ENCODE measurements at places on chromosomes 12 and 14. TPM values are rescaled to one million over a fixed set of nuclear protein-coding genes. Genes with fewer than 3 reads are reported as not detected.

- DNase-seq = peak; percentile 47
These were observed 781 bp downstream of the NPAS3 start for GRCh38 chr14:32939254-32940065.

Gene CCDC198
- not detected for total RNA-seq

DNA sequence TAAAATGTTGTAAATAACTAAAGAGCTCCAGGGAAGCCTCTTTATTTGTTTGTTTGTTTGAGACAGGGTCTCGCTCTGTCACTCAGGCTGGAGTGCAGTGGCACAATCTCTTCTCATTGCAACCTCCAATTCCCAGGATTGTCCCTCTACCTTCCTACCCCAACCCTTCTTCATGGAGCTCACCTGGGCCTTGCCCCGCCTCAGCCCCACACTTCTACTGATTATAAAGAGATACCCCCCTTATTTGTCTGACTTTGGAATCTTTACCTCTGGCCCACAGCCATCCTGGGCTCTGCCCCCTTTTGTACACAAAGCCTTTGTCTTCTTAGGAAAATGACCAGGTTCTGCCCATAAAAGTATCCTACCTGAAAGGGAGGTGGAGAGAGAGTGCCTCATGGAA lies 9.1 kb upstream of the BLTP3B start:
- DNase-seq = no peak

DNA sequence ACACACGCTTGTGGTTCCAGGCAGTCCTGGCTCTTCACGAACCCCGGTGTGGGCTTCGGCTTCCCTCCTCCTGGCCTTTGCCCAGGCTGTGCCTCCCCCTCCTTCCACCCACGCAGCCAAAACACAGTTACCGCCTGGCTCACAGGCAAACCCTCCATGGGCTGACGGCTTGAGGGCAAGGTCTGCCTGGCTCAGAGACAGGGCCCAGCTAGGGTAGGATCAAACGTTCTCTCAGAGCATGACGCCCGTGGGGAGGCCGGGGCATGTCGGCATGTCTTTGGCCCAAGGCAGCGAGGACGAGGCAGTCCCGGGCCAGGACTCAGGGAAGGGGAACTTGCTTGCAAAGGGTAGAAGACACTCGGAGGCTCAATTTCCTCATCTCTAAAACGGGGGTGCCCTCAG lies 2.1 kb downstream of the SLC25A47 start:
- no peak for DNase-seq

Gene WIF1
- total RNA-seq = under 0.01 TPM

Gene SIX6
- total RNA-seq = not detected

DNA sequence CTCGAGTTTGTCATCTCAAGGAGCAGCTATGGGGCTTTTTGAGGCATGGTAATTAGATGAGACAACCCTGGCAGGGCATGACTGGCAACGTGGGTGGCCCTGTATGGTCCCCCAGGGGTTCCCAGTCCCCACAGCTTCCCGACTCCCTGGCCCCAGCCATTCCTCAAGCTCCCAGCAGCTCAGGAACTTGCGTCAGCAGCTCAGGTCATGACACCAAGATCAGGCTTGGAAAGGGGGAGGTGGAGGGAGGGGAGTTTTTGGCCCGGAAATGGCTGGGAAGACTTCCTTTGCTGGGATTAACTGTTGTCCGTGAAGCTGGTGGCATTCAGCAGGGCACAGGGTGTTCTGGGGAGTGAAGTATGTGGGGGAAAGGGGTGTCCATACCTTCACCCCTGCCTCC lies 10.4 kb upstream of the NRIP2 start:
- DNase-seq = peak; percentile 38

DNA sequence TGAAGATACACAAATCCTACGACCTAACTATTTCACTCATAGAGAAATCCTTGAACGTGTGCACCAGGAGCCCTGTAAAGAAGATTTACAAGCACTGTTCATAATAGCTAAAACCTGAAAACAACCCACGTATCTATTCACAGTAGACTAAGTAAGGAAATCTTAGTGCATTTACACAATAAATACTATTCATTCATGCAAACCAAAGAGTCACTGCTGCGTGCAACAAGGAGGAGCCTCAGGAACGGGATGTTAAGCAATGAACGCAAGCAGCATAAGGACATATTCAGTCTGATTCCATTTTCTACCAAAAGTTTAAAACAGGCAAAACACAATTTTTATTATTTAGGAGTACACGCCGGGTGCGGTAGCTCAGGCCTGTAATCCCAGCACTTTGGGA lies 176.6 kb downstream of the TTC7B start:
- DNase-seq = no peak

DNA sequence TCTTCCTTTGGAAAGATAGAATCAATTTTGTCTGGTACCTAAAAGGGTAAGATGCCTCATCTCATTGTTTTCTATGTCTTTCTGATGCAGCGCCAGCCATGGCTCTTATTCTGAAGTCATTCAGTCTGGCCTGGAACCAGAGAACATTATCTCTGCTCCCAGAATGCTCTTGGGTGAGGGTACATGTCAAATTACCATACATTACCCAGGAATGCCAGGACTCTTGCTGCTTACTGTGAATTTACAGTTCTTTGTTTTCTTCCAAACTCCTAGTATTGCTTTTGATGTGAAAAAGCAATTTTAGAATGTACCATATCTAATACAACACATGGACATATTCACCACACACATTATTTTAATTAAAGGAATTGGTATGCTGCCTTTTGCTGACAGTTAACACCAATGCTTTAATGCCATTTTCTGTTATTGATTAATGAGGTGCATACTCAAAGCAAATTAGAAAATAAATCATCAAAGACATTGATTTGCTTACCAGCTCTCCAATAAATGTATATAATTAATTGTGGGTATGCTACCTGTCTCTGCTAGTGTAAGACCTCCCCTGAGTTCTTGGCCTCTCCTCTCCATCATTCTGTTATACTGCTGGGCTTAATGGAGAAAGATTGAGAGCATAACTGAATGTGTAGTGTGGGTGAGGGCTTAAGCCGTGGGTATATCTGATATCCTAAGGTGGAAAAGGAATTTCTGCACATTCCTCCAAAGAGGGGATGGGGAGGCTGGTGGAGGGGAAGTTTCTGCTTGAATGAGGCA lies 337.7 kb downstream of the C12orf75 start:
- no peak for DNase-seq

DNA sequence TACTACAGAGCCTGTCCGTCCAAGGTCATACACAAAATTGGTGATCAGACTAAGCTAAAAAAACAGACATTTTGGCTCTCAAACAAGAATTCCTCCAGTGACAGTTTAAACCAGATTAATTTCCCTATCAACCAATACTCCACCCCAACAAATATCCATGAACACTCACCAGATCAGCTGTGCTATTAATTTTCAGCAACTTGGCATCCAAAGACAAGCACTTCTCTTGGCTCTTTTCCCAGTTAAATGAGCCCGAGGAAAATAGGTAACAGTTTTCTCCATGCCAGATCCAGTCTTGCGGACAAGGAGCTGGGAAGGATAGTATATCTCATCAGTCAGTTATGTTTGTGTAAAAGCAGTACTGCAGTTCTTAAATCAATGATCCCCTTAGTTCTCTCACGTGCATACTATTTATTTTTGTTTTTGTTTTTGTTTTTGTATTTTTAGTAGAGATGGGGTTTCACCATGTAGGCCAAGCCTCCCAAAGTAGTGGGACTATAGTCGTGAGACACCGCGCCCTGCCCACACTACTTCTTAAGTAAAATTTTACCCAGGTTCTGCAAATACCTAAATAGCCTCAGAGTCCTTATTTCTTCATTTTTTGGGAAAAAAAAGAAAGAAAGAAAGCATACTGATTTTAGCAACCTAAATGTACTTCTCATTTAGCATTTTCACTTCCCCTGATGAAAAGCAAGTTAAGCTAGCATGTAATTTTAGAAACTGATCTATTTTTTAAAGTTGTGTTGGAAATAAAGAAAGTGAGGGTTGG lies 11.1 kb downstream of the OLR1 start:
- DNase-seq = no peak

Data from fibroblast of the aortic adventitia (primary cell).